T-helper 2 cell (primary cell): ENCODE measurements at places on chromosomes 3 and 15.

DNA sequence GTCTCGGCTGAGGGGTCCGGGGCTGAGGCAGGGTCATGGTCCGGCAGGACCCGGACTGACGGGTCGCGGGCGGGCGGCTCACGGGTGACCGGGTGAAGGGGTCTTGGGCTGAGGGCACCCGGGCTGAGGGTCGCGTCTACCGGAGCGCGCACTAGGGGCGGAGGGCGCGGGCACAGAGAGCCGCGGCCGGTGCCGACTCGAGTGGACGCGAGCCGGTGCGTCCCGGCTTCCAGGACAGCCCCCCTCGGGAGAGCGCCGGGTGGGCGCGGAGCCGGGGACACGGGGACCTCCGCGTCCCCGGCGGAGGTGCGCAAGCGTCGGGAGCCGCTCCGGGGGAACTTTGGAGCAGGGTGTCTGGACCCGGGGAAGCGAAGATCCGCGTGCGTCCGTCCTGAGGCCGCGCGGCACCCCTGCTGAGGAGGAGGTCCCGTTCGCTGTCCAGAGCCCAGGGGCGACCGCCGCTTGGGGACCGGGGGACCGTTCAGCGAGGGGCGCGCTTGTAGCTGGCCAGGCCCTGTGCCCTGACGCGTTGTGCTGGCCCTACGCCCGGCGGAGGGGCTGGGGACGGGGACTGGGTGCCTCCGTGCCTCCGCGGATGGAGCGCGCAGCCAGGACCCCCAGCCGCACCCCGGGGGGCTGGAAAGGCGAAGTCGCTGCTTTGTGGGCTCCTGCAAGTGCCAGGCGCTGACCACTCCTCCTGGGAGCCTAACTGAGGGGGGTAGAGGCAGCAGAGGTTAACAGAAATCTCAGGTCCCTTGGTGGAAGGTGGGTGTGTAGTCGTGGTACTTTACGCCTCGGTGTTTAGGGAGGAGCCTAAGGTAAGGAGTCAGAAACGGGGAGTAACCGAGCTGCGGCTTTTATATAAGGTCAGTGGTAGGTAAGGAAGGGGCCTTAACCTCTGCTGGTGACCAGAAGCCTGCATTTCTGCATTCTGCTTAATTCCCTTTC, at the start of gene PPARG:
Gene PPARG, plus strand, starts transcription at position 889 of the 948 bp plus-strand sequence. CDS start 90,642 bp downstream, outside the sequence.
- no peak for DNase-seq

- no peak for DNase-seq
Measured at GRCh38 chr3:167493244-167493643, 19.4 kb upstream of the SERPINI2 start.

- DNase-seq, result no peak
Measured at GRCh38 chr15:82081914-82082762, 36.3 kb upstream of the MEX3B start.

- no peak for DNase-seq
Measured at GRCh38 chr3:194707147-194707540, 21.5 kb downstream of the FAM43A start.

DNA sequence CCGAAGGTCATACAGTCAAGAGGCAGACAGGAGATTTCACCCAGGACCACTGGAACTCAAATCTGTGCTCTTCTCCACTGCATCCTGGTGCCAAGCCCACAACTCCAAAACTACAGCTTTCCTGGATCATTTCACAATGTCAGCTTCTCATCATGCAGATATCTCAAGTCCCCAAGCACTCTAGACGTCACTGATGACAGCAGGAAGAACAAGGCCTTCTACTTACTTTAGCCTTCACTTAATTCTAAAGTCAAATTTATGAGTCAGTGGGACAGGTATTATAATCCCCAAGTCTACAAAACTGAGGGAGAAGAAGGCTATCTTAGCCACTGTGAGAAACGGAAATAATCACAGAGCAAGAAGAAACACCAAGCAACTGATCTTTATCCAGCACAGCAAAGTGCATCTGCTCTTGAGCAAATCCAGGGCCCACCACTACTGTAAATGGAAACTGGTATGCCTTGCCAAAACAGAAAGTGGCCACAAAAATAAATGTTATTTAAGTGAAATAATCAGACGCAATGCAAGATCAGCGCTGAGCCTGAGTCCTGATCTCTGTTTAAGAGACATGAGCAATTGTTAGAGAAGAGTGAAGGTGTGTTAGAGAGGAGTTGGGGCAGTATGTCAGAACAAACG, 928 bp downstream of the RAD18 start:
- DNase-seq, result peak; percentile 26

- peak; percentile 33 for DNase-seq
Measured at GRCh38 chr3:42013691-42014457, 52.0 kb upstream of the ULK4 start.

DNA sequence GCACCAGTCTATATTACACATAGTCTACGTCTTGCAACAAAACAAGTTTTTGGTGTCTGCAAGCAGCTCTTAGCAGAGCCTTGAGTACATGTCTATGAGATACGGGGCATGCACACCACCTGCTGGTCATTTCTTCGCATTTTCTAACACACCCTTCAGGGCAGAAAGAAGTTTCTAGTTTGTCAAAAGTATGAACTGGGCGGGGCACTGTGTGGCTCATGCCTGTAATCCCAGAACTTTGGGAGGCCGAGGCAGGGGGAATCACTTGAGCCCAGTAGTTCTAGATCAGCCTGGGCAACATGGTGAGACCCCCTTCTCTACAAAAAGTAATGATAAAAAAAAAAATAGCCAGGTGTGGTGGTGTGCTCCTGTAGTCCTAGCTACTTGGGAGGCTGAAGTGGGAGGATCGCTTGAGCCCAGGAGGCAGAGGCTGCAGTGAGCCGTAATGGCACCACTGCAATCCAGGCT, 64.2 kb upstream of the ARL8B start:
- peak; percentile 51 for DNase-seq

GRCh38 chr3:45690336-45691035, 1.3 kb downstream of the SACM1L start:
- no peak for DNase-seq

- no peak for DNase-seq
Measured at GRCh38 chr3:186668426-186668825, 2.6 kb downstream of the HRG start.

DNA sequence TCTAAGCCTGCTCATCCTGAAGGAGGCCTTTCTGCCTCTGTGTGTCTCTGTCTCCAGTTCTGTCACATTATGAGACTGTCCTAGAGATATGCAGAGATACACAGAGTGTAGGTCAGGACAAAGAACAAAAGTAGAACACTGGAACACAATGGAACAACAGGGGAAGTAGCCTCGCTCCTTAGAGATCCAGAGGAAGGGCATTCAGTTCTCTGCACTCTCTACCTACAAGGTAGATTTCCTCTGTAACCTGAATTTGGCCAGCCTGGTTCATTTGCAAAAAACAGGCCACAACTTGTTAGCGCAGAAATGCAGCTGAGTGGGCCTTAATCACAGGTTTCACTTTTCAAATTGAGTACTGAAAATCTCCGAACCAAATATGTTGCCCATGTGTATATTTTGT, 19.4 kb downstream of the NEK10 start:
- no peak for DNase-seq

GRCh38 chr3:40876009-40876408, 323.3 kb upstream of the CTNNB1 start:
- DNase-seq, result no peak

DNA sequence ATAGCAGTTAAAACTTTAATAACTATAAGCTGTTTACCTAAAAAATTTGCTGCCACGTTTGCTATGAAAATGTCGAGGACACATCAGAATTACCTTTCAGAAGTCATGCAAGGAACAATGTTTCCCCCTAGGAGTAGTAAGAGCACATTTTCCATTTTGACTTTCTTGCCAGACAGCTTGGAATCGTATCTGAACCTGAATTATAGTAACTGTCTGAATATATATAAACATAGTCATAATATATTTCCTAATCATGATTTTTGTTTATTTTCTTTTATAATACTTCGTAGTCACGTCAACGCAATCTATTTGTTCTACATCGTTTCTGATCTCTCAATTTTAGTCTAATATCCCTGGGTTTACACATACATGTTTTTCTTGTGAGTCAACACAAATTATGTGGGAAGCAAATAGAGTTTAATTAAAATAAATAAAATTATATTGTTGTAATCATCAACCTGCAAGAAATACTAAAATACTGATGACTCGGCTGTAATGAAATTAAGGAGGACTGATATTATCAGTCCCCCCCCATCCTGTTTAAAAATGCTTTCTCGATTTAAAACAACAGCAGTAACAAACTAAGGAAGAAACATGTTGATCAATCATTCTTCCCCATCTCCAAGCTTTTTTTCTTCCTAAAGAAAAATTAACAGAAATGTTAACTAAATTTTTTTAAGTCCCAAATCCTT, 78.4 kb downstream of the MME start:
- DNase-seq, result no peak

- DNase-seq, result no peak
Measured at GRCh38 chr15:50358845-50359244, 3.8 kb upstream of the GABPB1 start.

- no peak for DNase-seq
Measured at GRCh38 chr3:141860766-141861513, 15.5 kb upstream of the ATP1B3 start.

DNA sequence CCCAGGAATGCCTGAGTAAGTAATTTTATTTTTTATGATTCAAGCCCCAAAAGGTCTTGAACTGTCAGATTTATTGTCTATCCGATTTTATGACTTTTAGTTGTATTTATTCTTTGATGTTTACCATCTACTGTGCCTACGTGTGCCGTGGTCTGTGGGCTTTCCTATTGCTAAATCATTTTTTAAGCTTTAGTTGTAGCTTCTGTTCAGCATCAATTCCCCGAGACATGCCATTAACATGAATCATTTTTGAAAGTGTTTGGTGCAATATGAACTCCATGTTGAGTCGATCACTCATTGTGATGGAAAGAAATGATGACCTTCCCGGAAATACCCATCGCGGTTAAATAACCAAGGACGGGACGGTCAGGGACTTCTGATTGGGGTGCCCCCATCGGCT, 268.7 kb upstream of the THRB start:
- DNase-seq, result no peak

- no peak for DNase-seq
Measured at GRCh38 chr3:143220741-143221140, 101.2 kb downstream of the CHST2 start.

DNA sequence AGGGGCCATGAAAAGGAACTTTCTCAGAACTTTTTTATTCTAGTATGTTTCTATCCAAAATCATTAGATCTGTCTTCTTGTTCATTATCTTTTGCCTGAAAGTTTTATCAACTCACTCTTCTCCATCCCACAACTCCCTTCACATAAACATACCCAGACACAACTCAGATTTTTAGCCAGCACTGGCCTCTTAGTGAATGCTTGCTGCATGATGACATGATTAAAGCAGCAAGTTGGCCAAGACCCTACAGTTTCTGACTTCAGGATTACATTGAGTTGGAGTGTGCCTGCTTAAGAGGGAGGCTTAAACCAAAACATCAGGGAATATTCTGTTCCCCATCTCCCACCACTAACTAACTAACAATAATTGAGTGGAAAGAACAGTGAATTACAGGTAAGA, 38.1 kb downstream of the PLSCR2 start:
- DNase-seq, result no peak

GRCh38 chr3:42300013-42300412, 34.0 kb upstream of the CCK start:
- DNase-seq, result no peak

DNA sequence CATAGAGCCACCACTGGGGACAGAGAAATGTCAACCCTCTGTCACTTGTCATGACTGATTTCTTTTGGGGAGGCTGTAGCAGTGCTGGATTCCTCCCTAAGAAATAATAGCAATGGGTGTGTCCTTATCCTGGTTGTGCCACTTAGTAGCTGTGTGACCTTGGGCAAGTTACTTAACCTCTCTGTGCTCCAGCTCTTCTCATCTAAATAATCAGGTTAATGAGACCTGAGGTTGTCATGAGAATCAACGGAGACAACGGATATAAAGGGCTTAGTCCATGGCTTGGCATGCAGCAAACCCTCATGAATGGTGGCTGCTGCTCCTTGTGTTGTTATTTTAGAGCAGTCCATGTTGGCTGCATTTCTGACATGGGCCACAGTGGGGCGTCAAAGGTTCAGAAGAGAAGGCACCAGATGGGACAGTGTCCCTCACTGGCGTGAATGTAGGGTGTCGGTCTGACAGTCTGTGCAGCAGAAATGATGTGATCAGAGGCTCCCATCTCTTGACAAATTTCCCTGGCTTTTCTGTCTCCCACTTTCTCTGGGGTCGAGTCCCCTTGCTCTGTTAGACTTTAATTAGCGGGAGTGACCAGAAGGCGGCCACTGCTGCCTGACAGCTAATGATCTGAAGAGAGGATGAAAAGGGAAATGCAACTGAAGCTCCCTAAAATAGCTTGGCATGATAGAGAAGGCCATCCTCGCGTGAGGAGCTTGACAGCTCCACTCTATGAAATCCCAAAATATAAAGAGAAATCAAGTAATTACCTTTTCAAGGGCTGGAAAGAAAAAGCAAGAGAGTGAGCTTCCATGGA, 209.4 kb downstream of the CADPS start:
- DNase-seq, result peak; percentile 24

- DNase-seq, result no peak
Measured at GRCh38 chr3:72191209-72191960, 406.4 kb upstream of the PROK2 start.

DNA sequence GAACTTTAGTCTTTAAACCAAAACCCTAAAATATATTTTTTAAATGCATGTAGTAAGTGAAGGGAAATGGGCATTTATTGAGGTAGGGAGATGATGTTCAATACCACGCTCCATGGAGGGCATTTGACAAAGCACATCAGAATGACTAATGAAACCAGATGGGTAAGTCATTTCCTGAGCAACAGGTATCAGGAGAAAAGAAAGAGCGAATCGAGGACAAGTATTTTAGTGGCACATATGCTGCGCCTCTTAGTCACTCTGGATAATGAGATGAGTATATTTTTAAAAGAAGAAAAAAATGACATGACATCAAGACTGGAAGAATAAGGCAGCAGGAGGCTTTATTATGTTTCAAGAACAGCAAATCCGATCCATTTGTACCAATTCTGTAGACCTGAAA, 129.0 kb upstream of the ARHGEF3 start:
- DNase-seq, result peak; percentile 60

GRCh38 chr15:51750792-51751696, at the start of gene TMOD2:
TSS of gene TMOD2 (plus strand) at chr15:51751597. CDS start at chr15:51766442, 14,845 bp downstream.
- DNase-seq, result peak; percentile 34

DNA sequence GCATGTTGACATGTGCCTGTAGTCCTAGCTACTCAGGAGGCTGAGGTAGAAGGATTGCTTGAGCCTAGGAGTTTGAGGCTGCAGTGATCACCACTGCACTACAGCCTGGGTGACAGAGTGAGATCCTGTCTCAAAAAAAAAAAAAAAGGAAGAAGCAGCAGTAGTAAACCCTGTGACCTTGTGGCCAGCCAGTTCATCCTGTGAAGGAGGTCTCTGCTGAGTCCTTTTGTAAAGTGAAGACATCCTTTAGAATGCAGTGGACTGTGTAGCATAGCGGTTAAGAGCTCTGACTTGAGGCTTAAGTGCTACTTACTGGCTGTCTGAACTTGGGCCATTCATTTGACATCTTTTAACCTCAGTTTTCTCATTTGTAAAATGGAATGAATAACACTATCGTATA, 8.3 kb downstream of the EXOSC7 start:
- no peak for DNase-seq

- no peak for DNase-seq
Measured at GRCh38 chr15:27868828-27869404, 230.2 kb downstream of the OCA2 start.
